ENCODE measurements at places on chromosomes 5 and 9.

GRCh38 chr9:94150890-94151650 lies 66.8 kb downstream of the PTPDC1 start:
- no peak for DNase-seq

DNA sequence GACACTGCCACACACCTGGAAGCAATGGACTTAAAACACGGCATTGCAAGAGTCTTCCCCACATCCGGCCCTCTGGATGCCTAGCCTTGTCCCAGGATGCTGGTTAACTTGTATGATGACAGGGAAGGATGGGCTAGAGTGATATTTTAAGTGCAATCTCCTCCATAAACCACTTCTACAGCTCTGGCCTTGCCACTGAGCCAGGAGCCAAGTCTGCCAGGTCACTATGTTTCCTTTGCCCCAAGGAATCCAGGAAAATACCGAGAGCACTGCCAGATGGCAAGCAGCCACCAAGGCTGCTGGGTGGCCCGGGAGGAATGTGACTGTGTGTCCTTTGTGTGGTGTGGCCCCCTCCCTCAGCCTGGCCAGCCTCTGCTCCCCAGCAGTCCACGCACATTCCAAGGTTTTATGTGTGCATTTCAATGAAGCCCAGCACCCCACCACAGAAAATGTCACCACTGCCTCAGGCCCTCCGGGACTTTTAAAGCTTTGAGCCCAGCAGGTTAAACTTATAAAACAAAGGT lies 106.0 kb downstream of the FRMD3 start:
- no peak for DNase-seq

DNA sequence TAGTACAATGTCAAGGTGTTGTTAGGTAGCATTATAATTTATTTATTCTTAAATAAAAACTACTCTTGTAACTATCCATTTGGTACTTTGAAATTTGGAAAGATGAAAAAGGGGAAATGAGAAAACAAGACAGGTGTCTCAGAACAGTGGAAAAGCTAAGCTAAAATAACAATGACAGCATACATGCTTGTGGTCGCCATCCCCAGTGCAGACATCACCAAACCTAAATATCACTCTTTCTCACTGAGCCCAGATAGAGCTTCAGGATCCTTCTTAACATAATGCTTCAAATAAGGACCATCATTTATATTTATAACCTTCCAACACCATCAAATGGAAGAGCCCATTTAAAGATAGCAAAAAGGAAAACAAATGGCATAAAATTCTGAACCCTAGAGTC lies 434.4 kb upstream of the BRINP1 start:
- DNase-seq: no peak

GRCh38 chr5:172110921-172111851 lies 76.8 kb downstream of the STK10 start:
- DNase-seq: peak; percentile 52

DNA sequence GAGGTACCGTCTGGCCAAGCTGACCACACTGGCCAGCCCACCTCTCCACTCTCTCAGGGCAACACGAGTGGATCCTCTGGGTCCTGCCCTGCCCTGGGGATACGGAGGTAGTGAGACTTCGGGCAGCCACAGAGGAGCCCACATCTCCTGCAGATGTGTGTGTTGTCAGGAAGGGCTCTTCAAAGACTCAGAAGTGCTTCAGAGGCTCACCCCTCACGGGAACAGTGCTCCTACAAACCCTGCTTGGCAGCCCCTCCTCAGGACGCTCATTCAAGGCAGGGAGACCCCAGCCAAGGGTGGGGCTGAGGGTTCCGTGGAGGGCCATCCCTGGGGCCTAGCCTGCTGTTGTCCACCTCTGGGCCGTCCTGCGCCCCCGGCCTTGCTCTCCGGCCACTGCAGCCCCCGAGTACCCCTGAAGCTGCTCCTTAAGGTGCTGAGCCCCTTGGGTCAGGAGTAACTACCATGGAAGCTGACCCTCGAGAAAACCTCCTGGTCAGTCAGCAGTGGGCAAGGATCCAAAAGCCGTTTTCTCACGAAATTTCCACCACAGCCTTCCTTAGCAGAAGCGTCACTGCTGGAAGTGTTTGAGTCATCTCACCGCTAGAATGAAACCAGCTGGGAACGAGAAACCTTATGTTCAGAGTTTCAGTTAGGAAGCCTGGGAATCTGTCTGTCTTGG lies 23.2 kb upstream of the LRRC14B start:
- DNase-seq: no peak
